Lung microvascular endothelial cell (primary cell): ENCODE measurements at places on chromosomes 16 and 17.

GRCh38 chr17:17845046-17845775 lies 8.4 kb upstream of the SREBF1 start:
- no peak for DNase-seq

DNA sequence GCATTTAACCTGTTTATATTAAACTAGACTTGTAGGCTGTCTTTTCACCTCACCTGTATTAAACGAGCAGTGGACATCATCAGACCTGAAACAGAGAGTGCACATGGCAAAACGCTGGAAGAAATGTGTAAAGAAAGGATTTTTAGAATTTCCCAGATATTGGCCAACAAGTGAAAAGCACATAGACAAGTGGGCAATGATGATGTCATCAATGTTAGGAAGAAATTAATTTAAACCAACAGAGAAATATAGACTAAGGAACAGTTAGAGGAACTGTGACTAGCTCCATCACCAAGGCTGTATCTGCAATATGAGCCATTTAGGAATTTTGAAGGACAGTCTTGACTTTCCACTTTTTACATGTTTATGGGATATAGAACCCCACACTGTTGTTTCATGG lies 67.1 kb upstream of the SLC12A3 start:
- no peak for DNase-seq

GRCh38 chr16:2822496-2822895 lies 5.5 kb downstream of the PRSS21 start:
- DNase-seq = no peak

DNA sequence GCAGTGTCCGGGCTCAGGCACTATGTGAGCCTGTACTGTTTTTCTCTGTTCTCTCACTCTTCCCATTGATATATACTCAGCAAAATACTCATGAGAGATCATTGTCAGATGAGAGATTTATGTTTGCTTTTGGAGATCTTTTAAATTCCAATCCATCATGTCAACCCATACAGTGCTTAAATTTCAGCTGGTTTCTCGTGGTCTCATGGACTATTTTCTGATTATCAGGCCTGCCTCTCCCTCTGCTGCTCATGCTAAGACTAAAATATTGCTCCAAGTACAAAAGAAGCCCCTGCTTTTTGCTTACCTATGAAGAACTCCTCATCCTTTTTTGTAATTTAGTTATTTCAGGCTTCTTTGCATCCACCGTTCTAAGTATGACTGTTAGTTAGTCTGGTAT lies 547.2 kb downstream of the KCNJ2 start:
- no peak for DNase-seq

DNA sequence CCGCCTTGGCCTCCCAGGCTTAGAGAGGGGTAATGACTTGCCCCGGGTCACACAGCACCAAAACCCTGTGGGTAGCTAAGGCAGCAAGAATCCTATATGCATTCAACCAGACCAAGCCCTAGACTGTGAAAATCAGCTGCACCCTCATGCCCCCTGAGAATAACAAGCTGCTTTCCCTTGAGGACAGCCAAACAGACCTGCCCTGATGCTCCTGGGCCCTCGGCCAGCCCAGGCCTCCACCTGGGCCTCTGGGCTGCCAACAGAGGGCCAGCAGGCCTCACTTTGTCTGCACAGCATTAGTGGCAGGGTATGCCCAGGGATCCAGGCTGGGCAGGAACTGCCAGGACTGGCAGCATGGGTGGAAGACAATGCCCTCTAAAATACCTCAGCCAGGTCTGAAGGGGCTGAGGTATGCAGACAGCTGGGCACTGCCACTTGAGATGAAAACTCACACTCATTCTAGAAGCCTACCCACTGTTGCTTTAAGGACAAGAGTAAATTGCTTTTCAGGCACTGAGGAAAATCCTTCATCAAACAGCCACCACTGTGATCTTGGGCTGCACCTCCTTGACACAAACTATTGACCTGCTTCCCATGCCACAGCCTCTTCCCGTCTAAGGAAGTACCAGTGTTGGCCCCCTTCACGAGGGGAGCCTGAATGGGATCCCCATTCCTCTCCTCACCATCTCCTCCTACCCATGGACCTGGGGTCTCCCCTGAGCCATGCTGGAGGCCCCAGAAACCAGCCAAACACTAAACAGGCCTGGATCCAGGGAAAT lies 8.8 kb downstream of the ST3GAL2 start:
- DNase-seq = no peak

GRCh38 chr17:81396722-81397313 lies 1.6 kb downstream of the BAHCC1 start:
- DNase-seq = peak; percentile 68

GRCh38 chr17:40558890-40559563 lies 6.2 kb downstream of the CCR7 start:
- no peak for DNase-seq
